Stimulated activated CD8-positive, alpha-beta memory T cell treated with anti-CD3 and anti-CD28 coated beads, Interleukin-15, amount 100 ng/mL, for 24 hours (primary cell): ENCODE measurements at places on chromosomes 7 and 10.

DNA sequence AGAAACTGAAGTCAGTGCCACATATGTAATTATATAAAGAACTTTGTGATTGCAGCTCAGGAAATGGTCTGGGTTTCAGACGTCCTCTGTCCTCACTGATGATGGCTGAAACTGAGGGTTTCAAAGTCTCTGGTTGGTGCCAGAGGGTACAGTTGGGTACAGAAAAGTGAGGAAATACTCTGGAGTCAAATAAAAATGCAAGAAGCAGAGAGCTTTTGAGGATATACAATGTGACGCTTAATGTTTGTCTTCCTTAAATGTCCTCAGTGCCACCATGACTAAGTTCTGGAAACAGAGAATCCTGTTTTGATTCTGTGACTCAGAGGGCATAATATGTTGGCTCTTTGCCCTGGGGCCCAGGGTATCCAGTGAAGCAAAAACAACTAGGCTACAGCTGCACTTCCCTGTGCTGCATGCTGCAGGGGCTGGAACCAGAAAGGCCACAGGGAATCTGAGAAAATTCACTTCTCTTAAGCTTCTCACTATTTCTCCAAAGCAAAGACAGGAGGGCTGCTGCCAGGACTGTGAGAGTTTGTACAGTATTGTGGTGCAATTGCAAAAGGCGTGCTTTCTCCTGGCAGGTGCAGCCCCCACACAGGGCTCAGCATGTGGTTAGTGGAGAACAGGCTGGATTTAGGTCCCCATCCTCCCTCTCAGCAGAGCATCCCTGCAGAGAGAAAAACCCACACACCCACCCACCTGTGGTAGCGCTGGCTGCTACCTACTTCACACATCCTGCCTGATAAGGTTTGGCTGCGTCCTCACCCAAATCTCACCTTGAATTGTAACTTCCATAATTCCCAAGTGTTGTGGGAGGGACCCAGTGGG, 169.5 kb upstream of the SVIL start:
- no peak for DNase-seq

DNA sequence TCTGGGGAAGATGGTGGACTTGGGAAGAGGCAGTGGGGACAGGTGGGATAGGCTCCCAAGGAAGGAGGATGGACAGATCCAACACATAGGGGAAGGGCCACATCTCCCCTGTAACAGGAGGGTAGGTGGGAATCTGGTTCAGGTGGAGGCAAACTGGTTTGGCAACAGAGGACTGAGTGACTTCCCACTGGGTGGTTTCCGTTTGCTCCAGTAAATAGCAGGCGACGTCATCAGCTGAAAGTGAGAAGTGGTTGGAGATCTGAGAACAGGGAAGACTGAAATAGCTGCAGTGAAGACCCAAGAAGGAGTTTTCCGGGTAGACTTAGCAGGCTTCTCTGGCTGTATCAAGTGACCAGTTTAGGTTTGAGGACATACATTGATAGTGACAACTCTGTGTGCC, 504.4 kb downstream of the GALNT17 start:
- DNase-seq = no peak

- DNase-seq = no peak
Observed at GRCh38 chr10:100508691-100509150, 10.9 kb downstream of the SEC31B start.

- DNase-seq = no peak
Observed at GRCh38 chr10:96017191-96017687, 26.1 kb upstream of the CCNJ start.

DNA sequence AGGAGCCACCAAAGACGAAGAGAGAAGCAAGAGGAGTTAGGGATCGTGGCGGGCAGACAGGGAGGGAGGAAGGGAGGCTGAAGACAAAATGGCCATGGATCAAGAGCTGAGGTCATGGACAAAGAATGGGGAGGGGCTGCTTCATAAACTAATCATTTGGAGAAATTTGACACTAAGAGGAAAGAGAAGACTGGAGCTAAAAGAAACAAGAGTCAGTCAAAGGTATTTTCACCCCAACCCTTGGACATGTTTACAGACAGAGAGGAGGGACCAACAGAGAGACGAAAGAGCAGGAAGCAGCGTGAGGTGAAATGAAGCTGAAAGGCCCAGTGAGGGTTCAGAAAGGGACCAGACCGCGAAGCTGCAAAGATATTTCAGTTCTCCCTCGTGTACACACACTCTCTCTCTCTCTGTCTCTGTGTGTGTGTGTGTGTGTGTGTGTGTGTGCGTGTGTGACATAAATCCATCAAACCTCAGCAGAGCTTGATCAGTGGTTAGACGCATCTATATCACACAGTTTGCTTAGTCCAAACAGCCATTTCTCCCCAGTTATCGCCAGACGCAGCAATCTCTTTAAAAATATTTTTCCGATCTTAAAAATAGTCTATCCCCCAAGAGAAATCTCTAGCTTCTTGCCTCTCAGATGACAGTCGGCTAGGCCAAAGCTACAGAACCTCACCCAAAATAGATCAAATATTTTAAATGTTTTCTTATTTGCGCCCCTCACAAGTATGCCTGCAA, 12.5 kb upstream of the CALD1 start:
- no peak for DNase-seq

DNA sequence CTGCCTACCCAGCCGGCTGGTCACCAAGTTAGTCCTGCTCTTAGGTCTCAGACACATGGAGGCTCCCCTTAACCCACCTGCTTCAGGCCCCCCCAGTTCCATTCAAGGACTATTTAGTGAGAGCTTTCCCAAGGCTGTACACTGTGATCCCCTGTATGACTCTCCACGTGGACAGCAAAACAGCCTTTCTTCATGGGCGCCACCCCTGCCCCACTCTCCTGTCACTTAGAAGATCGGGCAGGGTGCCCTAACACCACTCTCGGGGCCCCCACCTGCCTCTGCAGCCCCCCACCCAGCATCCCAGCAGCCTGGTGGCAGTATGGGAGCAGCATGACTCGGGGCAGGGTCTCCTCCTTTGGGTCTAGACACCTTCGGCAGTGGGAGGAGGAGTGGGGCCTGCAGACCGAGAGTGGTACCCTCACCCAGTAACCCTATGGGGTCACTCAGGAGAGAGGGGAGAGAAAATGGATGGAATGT, 116.6 kb downstream of the PTPN20 start:
- DNase-seq = no peak

DNA sequence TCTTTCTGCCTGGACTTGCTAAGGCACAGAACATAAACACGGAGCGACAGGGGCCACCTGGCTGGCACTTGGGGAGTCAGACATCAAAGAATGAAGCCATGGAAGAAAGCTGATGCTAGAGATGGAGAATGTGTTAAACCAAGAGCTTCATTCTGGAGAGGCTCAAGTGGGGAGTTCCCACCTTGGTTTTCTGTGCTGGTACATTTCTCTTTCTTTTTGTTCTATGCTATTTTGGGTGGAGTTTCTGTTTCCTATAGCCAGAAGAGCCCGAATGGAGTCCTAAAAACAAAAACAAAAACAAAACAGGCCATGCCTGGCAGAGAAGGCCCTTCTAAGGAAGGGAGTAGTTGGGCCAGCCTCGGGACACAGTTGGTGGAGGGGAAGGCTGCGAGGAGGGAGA, 148.4 kb upstream of the PRR15 start:
- no peak for DNase-seq

- DNase-seq = no peak
Observed at GRCh38 chr7:35026150-35026549, 11.1 kb downstream of the DPY19L1 start.

DNA sequence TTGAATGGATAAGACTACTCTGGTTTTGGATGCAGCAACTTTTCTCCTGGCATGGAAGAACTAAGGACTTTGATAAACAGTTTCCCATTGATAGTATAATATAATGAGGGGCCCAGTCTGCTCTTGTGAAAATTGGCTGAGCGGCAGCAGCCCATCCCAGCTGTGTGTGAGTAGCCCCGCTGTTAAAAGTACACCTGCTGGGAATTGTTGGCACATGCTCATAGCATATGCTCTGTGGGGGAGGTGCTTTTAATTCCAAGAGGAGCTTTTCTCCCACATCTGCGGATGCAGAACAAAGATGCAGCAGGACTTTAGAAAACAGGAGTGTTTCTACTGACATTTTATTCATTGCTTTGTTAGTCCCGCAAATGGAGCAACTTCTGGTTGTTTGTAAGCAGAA, 19.0 kb downstream of the SRI start:
- DNase-seq = no peak

- DNase-seq = no peak
Observed at GRCh38 chr7:98231493-98232262, 20.4 kb downstream of the TECPR1 start.

- no peak for DNase-seq
Observed at GRCh38 chr10:132627666-132628531, 90.3 kb downstream of the INPP5A start.

- no peak for DNase-seq
Observed at GRCh38 chr10:8731121-8732095, 676.9 kb downstream of the GATA3 start.

GRCh38 chr10:73734796-73735305, 9.3 kb upstream of the SEC24C start:
- no peak for DNase-seq

DNA sequence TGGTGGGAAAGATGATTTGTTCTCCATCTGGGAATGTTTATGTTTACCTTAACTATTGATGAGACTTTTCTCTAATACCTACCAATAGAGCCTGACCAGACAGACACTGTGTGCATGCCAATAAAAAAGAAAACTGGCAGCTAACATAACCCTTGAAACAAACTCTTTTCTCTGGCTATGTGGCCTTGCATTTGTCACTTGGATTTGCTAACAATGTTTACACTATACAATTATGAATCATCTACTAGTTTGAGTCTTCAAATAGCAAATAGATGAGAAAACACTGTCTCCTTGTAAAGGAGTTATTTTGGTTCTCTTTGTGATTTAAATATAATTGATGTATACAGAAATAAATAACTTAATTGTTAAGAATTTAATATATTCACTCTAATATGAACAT, 273.1 kb downstream of the SEMA3D start:
- DNase-seq = no peak

- DNase-seq = no peak
Observed at GRCh38 chr7:116843378-116843777, 19.0 kb upstream of the CAPZA2 start.

- DNase-seq = no peak
Observed at GRCh38 chr10:74799721-74800221, 26.6 kb upstream of the KAT6B start.

- no peak for DNase-seq
Observed at GRCh38 chr7:106283501-106283830, 1.3 kb downstream of the NAMPT start.

DNA sequence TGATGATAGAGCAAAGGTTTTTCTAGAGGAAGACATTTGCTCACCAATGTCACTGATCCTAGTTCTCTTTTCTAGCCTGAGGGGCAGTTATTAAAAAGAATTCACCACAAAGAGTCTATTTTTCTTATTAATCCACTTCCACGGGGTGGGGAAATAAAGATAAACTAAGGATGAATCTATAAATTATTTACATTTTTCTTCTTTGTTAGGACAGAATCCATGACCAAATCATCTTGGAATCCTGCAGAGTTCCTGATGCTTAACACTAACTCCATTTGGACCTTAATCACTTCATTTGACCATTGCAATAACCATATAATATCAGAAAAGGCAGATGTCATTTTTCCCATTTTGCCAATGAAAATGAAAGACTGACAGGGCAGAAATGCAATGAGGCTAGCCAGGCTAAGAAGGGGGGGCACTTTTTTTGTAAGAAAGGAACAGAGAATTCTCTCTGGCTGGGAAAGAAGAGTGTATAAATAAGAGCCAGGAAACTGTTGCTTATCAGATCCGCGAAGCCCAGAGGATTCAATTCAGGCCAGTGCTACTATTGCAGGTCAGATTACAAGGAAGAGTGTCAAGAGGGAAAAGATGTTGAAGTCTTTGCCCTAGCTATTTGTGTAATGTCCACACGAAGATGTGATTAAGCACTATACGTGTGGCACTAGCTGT, 433.2 kb downstream of the TNS3 start:
- no peak for DNase-seq

DNA sequence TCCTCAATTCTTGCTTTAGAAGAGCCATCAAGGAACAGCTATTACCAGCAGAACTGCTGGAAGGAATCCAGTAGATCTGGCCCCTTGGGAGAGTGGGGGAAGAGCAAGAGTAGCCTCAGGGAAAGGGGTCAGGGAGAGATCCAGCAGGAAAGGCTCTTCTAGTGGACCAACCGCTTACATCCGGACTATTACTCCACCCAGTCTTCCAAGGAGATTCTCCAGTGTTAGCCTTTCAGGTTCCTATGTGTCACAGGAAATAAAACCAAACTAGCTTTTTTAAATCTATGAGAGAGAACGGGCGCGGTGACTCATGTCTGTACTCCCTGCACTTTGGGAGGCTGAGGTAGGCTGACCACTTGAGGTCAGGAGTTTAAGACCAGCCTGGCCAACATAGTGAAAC, 34.3 kb downstream of the TET1 start:
- no peak for DNase-seq

- DNase-seq = no peak
Observed at GRCh38 chr10:75512203-75512933, 80.9 kb downstream of the LRMDA start.

DNA sequence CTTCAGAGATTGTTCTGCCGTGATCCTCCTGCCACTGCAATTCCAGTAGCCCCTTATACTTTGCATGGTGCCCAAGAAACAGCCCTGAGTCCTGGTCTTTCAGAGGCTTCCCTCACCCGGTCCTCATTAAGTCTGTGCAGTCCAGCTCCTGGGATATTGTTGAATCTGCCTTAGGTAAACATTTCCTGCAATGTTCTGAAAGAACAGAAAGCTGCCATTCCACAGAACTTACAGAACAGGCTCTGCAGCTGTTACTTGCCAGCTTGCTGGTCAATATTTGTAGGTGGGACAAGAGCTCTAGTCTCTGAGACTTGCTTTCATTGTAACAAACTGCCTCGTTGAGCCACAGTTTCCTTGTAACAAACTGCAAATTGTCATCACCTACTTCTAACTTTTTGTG, 115.0 kb upstream of the KIF5B start:
- DNase-seq = no peak

DNA sequence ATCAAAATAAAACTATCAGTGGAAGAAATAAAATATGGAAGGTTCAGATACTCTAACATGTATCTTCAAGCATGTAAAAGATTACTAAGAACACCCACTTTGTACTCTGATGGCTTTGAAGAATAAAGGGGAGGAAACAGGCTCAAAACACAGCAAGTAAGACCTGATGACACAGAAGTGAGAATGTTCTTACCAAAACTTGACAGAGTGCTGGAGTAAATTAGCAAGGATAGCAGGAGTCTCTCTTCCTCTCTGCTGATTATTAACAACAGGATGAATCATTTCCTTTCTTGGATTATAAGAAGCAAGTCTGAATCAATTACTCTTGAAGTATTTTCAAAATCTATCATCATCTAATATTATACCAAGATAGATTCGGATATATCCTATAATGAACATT, 47.5 kb downstream of the GLI3 start:
- no peak for DNase-seq

GRCh38 chr7:46485481-46486065, 564.5 kb upstream of the IGFBP3 start:
- DNase-seq = no peak

DNA sequence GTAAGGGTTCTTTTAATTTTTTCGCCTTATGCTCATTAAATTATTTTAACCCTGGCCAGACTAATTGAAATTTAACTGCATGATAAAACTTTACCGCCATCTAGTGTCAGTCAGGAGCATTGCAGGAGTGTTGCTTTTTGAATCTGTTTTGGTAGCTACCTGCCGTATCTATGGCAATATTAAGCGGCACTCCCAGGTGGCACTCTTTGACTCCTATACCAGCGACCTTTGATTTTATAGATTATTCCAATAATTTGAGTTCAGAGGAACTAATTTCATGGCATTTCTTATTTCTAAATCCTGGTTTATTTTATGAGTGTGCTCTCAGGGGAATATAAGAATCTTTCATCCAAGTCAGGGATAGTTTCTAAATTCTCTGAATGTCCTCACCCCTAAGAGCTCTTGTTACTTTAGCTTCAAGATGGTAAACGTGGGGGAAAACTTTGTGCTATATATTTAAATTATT, 198.9 kb downstream of the REEP3 start:
- no peak for DNase-seq
